ENCODE measurements at places on chromosomes 3 and 15.
A peak's percentile ranks its signal among the peaks of the same experiment; 100 is the strongest.

DNA sequence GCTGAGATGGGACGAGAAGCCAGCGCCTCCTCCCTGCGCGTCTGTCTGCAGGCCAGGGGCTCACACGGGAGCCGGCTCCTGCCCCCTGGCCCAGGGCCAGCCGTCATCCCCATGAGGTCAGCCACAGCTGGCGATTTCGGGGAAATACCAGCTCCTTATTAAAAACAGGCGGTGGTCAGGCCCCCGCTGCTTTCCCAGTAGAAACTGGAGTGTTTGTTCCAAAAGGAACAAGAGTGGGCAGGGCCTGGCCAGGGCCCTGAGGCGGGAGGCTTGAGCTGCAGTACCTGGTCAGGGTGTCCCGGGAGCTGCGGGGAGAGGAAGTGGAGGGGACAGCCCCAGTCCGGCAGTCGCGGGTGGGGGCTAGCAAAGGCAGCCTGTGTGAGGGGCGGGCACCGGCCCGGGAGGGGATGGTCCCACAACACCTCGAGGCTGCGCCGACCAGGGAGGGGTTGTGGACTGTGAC is 17.8 kb downstream of the MYL3 start:
- peak; percentile 23 for DNase-seq

DNA sequence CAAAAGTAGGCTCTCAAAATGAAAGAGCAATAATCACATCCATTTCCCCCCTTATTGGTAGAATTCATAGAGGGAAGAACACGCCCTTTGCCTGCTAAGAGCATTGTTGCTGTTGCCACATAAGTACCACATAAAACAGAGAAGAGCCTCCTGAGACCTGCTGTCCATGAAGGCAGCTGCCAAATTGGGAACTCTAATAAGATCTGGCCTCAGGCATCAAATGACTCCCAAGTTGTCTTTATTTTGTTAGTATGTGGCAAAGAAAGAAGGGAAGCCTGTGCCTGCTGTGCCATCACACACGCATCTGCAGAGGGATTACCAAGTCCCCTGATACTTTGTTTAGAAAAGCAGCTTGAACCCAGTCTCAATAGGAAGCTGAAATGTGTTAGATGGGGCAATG is 23.9 kb downstream of the VGLL3 start:
- no peak for DNase-seq

DNA sequence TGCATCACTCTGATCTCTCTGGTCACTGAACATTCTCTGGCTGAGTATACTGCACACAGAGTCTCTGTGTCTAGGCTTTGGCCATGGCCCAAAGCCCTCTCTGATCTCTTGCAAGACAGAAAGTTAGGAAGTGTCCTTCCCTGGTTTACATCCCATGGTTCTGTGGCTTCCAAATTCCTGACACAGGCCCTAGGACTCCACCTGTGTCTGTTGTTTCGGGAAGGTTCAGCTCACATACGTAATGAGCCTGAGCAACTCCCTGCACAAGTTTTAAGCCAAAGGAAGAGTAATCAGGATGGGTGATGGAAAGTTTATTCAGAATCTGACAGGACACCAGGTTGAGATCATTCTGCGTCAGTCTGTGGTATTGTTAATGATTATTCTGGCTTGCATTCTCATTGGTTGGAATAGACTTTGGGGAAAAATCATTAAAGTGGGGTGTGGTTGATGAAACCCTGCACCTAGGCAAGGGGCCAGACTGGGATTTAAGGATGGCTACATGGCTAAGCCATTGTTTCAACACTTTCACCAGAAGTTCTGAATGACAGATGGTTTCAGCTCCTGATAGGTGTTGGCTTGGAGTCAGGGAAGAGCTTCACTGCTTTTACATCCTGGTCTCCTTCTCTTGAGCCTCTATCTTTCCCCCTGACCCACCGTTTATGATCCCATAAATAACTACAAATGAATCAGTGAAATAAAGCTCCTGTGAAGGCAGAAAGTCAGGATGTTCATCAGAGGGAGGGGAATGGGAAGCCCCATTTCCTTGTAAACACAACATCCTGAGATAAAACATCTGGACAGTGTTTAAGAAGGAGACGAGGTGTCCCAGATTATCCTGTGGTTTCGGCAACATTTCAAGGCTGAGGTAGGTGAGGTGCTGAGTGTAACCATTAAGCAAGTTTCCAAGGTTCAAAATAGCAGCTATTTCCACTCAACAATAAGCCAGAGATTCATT is 14.1 kb downstream of the LCMT2 start:
- no peak for DNase-seq

DNA sequence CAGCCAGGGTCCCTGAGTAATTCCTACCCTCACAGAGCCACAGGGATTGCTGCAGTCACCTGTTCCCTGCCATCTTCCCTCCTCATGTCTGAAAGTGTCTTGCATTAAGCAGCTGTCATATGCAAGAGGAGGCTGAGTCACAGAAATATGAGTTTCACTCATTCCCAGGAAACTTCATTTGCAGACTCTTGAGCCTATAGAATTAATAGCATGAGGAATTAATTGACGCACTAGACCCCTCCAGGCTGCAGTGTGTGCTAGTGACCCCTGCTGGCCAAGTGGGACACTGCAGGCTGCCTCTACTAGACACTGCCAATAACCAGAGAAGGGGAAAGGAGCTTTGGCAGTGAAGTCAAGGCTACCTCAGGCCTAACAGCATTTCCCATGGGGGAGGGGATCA is 50.6 kb upstream of the SLC6A1 start:
- peak; percentile 28 for DNase-seq

- DNase-seq = no peak
Observed at GRCh38 chr3:37905346-37905745, 43.7 kb downstream of the CTDSPL start.

DNA sequence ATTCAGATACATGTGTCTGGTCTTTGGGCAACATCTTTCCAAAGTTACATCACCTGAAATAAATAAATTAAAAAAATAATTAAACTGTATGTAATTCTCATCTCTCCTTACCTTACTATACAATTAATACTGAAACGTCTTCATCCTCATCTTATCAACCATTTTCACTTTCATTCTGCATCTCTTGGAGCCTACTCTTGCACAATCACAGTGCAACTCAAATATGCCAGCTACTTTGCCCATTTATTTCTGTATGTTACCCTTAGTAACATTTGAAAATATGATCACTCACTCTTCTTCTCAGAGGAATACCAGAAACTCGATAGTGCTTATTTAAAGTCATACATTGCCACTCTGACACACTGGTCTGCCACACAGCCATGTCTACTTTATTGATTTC is 1357.1 kb upstream of the CADM2 start:
- no peak for DNase-seq

DNA sequence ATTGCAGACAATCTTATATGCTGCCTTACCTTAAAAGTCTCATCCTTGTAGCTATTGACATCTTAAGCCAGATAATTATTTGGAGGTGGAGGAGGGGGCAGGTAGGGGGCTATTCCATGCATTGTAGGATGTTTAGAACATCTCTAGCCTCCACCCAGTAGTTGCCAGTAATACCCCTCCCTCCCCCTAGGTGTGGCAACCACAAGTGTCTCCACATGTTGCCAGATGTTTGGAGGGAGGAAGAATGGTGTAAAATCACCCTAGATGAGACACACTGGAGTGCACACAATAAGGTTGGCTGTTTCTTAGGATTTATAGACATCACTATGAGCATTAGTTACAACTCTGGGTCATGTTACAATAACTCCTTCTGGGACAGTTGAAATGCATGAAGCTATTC is 27.4 kb downstream of the GORASP1 start:
- DNase-seq = peak; percentile 45

GRCh38 chr3:47404955-47405790 is 24.4 kb downstream of the PTPN23 start:
- peak; percentile 90 for DNase-seq

DNA sequence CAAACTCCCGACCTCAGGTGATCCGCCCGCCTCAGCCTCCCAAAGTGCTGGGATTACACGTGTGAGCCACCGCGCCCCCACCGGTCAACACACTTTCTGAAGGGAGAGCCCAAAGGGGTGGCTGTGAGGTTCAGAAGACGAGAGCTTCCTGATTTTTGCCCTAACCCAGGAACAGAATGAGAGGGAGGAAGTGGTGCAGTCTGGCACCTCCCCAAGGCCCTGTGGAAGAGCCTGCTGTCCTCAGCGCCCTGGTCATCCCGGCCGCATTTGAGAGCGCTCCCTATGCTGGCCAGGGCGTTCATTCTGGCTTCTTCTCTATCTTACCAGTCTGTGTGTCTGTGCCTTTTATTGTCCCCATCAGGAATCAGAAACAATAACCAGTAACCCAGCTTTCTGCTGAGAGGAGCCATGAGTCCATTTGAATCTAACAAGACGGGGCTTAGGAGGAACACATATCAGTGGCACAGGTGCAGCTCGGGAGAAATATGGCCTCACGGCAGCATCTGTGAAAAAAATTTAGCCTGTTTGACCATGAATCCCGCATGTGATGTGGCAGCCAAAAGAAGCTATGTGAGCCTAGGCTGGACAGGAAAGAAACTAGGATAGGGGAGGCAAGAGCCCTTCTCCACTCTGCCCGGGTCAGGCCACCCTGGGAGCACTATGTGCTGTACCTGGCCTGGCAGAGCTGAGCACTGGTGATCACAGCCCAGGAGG is 12.9 kb downstream of the BDH1 start:
- DNase-seq = no peak

DNA sequence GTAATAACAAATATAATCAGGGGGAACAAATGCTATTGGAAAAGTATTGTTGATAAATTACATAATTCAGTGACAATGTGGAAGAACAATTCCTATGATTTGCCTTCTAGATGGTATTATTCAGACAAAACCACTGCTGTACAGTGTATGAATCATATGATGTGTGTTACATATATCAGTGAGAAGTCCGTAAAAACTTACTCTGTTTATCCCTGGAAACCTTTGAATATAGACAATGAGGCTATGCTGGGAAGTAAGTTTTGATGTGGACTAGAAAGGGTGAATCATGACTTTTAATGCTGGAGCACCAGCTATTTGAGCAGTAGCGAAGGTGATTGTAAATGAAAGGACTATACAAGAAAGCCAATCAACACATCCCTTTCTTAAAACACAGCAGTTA is 17.9 kb downstream of the C3orf38 start:
- no peak for DNase-seq

- DNase-seq = no peak
Observed at GRCh38 chr15:20349774-20350498, 191.7 kb downstream of the GOLGA6L6 start.

- no peak for DNase-seq
Observed at GRCh38 chr3:119911748-119912147, 129.8 kb downstream of the NR1I2 start.

DNA sequence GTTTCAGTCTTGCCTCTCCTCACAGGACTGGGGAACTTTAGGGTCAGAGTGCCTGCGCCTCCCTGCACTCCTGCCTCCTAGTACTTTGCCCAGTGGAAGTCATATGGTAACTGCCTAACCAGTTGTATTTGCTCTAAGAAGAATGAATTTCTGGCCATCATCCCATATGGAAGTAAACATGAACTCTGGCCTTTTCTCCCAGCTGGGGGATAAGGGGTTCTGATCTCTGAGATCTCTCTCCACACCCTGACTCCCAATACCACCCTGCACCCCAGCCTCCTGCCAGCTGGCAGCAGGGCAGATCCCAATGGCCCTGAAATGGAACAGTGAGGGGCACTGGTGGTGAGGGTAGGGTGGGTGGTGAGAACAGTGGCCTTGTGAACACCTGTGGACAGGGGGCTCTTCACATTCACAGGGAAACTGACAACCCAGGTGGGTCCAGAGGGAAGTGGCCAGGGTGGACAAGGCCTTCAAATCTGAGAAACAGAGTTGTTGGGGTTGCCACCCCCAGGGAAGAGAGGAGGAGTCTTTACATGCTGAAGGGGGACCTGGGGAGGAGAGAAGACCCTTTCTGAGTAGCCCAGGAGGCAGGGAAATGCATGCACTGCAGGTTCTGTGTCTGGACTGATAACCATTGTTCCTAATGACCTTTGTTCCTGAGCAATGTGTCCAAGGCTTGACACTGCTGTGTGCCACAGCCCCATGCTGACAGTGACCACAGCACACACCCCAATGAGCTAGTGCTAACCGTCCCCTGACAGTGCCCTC is 36.9 kb downstream of the RHCG start:
- no peak for DNase-seq

DNA sequence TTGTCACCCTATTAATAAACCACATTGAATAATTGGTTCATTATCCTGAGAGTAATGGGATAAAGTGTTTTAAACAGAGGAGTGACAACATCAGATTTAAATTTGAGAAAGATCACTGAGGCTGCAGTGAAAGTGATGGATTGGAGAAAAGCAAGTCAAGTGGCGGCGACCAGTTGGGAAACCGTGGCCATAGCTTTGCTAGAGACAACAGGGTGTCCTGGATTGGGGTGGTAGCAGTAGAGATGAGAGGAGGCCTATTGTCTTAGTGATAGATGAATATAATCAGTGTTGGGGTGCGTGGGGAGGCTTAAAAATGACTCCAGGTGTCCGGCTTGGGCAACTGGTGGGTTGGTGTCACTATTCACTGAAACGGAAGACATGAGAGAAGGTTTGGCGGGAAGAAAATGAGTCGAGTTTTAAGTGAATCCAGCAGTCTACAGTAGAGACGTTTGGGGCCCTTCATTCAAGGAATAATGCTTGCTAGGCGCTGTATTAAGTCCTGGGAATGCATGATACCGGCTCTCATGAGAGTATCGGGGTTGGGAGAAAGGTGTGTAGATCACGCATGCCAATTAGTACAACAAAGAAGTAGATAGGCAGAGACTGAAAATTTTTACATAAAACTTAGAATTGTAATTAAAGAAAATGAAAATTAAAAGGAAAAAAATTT is 819 bp downstream of the NEK4 start:
- peak; percentile 53 for DNase-seq

DNA sequence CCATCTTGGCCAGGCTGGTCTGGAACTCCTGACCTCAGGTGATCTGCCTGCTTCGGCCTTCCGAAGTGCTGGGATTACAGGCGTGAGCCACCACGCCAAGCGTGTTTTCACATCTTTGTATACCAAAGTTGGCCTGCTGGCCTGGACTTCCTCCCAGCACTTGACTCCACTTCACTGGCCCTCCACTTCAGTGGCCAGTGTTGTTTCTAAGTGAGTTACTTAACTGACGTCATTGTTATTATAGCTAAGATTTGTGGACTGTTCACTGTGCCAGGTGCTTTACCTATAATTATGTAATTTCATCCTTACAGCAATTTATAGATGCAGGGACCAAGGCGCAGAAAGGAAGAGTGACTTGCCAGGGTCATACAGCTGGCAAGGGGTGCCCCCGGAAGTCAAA is 52.0 kb downstream of the HRH1 start:
- no peak for DNase-seq

DNA sequence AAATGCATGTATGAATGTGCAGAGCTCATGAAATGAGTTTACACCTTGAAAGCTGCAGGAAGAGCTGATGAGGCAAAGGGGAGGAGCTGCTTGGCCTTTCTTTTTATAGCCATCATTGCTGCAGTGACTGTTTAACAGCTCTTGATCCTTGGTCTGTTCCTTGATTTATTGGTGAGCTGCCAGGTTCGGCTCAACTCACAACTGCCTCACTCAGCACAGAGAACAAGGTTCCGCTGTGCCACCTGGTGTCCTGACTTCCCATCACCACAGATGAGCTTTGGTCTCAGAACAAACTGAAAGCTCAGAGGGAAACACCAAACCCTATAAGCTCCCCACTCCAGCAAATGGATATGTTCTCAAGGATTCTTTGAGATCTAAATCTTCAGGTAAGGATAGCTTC is 626.1 kb downstream of the MAGI1 start:
- DNase-seq = no peak

- DNase-seq = peak; percentile 18
Observed at GRCh38 chr3:156751461-156752025, 74.6 kb upstream of the LEKR1 start.
